ENCODE measurements at places on chromosomes 7 and 10. TPM values are rescaled to one million over a fixed set of nuclear protein-coding genes. Genes with fewer than 3 reads are reported as not detected.

MKI67 gene
- 2.4 TPM for total RNA-seq

ANXA8 gene
- 0.24 TPM for total RNA-seq

ACTR3C gene
- total RNA-seq = 2.9 TPM

TAS2R3 gene
- total RNA-seq = 0.32 TPM

NRBF2 gene
- total RNA-seq = 7.7 TPM

SLC13A1 gene
- total RNA-seq = not detected

SMKR1 gene
- not detected for total RNA-seq

STARD3NL gene
- 21.8 TPM for total RNA-seq

FAM131B gene
- 0.59 TPM for total RNA-seq

MTPN gene
- 54.9 TPM for total RNA-seq

HPS6 gene
- total RNA-seq = 9.5 TPM

TMEM184A gene
- total RNA-seq = 0.30 TPM

ADAM12 gene
- 0.38 TPM for total RNA-seq

CPA4 gene
- not detected for total RNA-seq

DDX50 gene
- 17.3 TPM for total RNA-seq

CLDN4 gene
- total RNA-seq = 0.11 TPM

UTF1 gene
- total RNA-seq = not detected

MBL2 gene
- total RNA-seq = not detected

GJD4 gene
- total RNA-seq = not detected

DEPP1 gene
- 35.1 TPM for total RNA-seq

TBC1D12 gene
- 4.4 TPM for total RNA-seq
